Breast epithelium (tissue), 4 donors: ENCODE measurements at places on chromosomes 2 and 18. TPM values are rescaled to one million over a fixed set of nuclear protein-coding genes. Genes with fewer than 3 reads are reported as not detected.

The TNFRSF11A gene
- 4.6 TPM for total RNA-seq

The AMER3 gene
- total RNA-seq = not detected

The SP9 gene
- 0.33 TPM for total RNA-seq

DNA sequence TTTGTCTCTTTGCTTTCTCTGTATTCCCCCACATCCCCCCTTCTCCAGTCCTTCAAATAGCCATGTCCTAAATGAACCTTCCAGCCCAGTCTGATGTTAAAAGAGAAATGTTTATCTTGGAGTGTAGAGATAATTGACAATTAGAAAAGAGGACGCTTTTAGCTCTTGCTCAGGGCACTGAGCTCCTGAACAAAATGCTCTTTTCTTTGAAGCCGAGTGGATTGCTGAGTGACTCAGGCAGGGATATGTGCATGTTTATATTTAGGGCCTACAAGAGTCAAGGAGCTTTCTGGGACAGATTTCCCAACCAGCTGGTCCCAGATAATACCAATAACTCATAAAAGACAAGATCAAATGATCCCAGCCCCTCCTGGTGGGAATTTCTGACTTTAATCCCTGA lies 88.0 kb upstream of the SETBP1 start:
- H3K36me3 ChIP-seq = no peaks in the 10 kb centered on the region
- H3K4me1 ChIP-seq = no peaks in the 10 kb centered on the region
- no peak overlapping the region for H3K27ac ChIP-seq
- H3K27me3 ChIP-seq = no peaks in the 10 kb centered on the region

- no peak overlapping the region for H3K27ac ChIP-seq
- no peak overlapping the region for H3K4me3 ChIP-seq
- DNase-seq = no peak
- H3K36me3 ChIP-seq = no peaks in the 10 kb centered on the region
Observed at GRCh38 chr18:14943967-14944636, 196.1 kb downstream of the ANKRD30B start.

DNA sequence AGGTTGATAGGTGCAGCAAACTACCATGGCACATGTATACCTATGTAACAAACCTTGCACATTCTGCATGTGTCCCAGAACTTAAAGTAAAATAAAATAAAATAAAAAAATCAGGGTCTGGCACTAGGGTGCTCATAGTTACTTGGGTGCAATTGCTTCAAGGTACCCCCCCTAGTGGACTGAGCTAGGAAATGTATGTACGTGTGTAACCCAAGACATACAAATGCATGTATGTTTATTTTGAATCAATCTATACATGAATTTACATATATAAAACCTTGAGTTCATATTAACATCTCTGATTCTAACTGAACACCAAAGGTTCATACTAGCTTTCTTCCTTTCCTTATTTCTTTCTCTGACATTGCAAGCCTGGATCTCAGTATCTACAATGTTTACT lies 51.5 kb downstream of the USP37 start:
- no peaks in the 10 kb centered on the region for H3K27me3 ChIP-seq
- H3K36me3 ChIP-seq = no peaks in the 10 kb centered on the region
- DNase-seq = no peak
- H3K4me3 ChIP-seq = no peak overlapping the region
- no peaks in the 10 kb centered on the region for H3K4me1 ChIP-seq

DNA sequence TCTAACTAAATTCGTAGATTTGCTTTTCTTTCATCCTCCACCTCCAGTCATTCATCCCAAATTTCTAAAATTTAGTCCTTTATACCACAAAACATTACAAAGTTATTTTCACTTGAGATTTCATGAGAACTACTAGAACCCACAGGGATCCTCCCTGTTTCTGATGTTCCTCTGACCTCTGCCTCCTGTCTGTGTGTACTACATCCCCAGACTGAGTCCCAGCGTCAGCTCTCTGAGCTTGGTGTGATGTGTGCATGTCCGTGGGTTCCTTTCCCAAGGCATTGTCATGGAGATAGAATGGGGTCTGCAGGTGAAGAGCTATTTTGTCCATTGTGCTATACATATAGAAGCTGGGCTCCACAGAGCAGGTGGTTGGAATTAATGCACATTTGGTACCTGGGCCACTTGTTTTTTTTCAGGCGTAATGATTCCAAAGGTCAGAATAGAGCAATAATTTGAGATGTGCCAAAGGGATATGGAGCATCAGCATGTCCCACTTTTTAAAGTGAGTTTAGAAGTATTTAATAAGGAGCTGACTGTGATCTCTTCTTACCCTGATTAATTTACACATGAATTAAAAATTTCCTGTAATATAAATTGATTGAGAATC lies 151.2 kb upstream of the BOD1L2 start:
- H3K27ac ChIP-seq = no peak overlapping the region
- no peak for DNase-seq
- no peaks in the 10 kb centered on the region for H3K27me3 ChIP-seq
- no peaks in the 10 kb centered on the region for H3K4me1 ChIP-seq

The RAMP1 gene
- total RNA-seq = 8.2 TPM
